Cardiac fibroblast (primary cell): ENCODE measurements at places on chromosomes 12 and 14.

DNA sequence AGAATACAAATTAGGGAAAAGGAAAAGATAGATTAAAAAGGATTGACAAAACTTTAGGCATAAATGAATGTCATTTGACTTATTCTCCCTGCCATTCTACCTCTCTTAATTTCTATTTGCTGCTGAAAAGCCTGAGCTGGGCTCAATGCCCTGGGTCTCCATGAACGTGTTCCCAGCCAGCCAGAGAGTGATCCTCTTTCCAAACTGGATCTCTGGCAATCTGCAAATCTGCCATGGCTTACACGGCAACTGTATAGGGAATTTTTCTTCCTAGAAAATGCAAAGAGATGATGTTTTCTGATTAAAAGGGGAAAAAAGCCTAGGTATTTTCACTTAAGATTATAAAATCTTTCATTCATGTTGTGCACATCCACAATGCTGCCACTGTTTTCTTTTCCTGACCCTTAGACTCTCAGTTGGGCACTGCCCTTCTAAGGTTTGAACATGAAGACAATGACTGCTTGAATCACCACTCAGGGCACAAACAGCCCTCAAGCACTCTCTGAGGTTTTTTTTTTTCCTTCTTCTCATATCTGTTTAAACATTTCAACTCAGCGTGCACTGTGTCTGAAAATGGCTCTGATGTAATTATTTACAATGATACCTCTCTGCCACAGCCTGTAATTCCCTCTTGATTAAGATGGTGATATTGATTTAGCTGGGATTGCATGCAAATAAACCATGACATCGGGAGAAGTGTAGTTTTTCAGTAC lies 60.3 kb downstream of the DACT1 start:
- no peak for DNase-seq

DNA sequence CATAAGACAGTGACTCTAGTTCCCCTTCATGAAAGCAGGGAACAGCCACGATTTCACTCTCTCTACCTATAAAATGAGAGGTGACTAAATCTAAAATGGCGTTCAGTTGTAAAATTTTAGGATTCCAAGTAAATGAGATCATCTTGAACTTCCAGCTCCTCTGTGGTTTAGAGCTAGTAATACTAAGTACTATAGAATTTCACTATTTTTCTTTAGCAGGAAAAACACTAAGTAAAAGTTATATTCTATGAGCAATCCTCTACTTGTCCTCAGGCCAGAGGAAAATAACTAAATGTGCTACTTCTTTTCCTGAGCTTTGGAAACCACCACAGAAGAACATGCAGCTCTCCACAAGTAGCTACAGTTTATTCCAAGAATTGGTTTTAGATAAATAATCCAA lies 55.6 kb downstream of the NIN start:
- DNase-seq = peak; percentile 73

DNA sequence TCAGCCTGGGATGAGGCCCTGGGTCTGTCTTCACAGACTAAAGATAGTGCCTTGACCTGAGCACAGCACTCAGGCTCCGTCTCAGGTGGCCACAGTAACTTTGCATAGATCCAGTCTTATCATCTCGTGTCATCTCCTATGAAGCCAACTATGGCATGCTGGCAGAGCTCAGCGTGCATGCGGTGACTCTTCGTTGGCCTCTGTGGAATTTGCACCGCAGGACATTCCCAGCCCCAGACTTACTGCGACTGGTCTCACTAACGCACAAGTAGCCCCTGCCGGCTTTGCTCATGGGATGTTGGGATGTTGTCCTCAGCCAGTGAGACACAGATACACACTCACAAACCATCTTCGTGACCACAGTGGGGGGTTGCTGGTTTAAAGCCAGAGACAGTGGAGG lies 199.6 kb downstream of the CHST11 start:
- no peak for DNase-seq

DNA sequence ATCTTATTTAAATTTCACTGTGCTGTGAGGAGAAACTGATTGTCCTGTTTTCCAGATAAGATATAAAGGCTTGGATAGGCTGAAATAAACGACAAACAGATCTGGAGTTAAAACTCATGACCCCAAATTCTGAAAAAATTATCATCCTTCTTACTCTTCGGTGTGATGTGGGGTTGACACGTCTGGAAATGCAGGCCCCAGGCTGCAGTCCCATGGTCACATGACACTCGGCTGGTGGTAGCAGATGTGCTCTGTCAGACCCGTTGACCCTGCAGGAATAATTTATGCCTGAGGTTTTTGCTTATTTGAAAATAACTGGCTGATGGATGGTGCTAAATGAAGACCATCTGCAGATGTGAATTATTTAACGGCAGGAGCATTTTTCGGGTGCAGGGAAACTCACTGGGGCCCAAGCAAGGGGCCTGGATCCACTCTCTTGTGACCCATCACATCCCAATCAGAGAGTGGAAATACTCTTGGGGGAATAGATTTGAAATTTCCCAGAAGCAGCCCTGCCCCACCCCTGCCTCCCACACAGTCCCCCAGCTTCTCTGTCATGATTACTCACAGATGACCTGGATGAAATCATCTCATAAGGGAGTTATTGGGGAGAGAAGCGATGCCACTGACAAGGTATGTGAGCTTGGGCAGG lies 47.7 kb upstream of the CMKLR1 start:
- DNase-seq = no peak

GRCh38 chr14:96663491-96664067 lies 133.6 kb upstream of the VRK1 start:
- DNase-seq = no peak

GRCh38 chr12:112105891-112106290 lies 2.7 kb downstream of the NAA25 start:
- no peak for DNase-seq

- DNase-seq = no peak
These were observed 57.4 kb downstream of the IFNG start for GRCh38 chr12:68102163-68102562.

DNA sequence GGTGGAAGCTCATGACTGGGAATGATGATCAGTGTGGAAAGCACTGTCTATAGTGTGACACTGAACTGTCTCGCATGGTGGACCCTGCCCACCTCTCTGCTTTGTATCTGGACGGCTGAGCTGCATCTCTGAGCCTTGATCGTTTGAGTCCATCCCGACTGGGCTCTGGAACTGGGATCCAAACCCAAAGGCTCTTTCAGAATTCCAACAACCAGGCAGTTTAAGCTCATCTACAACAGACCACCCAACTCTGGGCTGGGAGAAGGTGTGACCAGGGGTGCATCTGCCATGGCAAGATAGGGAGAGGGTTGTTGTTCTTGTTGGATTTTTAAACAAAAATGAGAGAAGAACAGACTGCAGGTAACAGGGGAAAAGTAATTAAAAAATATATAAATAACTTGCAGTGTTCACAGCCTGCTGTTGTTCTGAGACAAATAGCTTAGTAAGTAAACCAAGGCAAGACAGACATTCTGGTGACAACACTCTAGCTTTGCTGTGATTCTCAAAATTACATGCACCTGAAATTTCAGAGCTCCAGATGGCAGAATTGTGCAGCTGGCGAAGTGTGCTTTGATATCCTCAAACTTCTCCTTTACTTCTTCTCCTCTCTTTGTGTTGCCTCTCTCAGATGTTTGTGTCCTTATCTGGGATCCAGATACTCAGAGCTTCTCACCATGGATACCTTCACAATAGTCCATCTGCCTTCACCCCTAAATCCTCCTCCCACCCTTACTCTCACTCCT lies 209.6 kb downstream of the EMP1 start:
- DNase-seq = no peak

DNA sequence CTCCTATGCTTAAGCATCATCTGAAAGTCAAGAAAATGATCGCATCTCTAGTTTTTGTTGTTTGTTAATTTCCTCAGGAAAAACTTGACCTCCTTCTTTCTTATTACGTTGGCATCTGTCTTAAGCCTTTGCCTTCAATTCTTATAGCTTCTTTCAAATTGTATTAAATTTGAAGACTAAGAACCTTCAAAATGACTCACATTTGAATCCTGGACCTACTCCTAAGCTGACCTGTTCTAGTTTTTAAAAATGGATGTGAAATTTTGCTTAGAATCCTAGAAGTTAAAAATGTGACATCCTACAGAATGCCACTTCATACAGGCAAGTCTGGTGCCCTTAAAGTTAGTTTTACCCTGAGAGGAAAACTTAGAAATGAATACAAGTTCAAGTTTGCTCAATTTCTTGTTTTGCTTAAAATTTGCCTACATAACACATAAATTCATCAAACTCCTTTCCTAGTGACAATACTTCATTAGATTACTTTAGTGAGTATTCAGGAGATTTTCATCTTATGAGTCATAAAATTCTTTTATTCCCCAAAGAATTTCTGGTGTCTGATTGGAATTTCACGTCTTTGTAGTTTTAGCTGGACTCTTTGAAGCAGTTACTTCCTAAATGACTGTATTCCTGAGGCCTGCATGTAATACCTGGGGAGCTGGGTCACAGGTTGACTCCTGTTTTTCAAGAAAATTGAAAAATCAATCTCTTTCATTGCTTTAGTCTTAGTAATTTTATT lies 152.3 kb downstream of the MSRB3 start:
- DNase-seq = peak; percentile 72

DNA sequence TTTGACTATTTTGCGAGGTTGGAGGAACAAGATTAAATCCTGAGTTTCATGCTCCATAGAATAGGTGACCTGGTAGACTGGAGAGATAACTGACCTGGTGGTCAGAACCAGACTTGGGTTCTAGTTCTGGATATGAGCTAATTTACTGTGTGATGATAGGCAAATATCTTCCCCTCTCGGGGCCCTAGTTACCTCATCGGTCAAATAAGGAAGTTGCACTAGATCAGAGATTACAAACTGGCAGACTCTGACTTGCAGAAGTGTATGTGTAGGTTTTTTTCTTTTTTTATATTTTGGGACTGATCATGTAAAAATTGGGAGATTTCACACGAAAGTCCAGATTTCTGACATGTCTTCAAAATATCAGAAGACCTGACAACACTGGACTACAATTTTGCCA lies 37.0 kb downstream of the RPH3A start:
- no peak for DNase-seq
